ENCODE measurements at places on chromosomes 11 and 22.

GRCh38 chr11:66708701-66709100 lies 20.3 kb downstream of the SPTBN2 start:
- DNase-seq, result no peak

- no peak for DNase-seq
Measured at GRCh38 chr11:77413850-77414460, 59.9 kb downstream of the PAK1 start.

DNA sequence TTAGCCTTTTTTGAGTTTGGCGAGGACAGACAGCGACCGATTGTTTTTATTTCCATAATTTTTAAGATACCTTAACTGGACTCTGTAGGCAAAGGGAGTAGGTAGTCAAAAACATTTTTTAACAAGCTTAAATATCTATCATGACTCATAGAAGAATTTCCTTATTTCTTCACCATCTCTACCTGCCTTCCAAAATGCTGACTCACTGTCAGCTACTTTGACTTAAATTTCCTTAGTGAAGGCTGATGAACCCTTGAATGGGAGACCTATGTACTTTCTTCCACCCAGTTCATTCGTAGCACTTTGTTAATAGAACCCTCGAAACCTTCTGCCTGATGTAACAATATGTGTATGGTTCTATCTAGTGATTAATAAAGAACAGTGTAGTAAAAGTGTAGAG lies 1.1 kb upstream of the MTMR2 start:
- DNase-seq, result no peak

DNA sequence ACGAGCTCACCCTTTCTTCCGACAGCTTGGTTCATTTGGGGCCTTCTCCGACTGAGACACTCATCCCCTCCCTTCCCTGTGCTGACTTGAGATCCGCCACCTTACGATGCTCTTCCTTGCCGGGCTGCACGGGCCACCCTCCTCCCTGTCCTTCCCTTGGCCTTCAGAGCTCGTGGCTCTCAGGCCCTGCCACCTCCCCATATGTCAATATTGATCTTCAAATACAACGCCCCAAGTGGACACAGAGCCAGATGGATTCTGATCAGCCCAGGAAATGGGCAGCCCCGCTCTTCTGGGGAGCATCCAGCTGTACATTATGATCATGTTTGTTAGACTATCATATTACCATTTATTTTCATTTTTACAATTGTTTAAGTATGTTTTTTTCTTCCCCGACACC lies 812.8 kb downstream of the TBC1D22A start:
- no peak for DNase-seq

DNA sequence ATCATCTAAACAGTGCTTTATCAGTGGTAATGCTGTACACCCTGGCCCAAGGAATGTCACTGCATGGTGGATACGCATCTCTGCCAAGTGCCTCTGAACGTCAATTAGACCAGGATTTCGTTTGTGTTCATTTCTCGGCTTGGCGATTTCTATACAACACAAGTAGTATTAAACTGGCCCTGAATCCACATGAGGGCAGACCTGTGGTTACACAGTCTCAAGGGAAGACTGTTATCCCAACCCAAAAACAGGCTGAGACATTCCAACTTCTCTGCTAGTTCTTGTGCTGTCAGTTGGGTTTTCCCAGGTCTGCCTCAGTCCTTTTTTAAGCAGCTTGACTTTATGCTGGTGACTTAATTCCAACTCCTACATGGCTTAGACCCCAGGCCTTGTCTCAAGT lies 58.1 kb downstream of the HIRA start:
- no peak for DNase-seq

- DNase-seq, result no peak
Measured at GRCh38 chr11:109512249-109512648, 90.3 kb downstream of the C11orf87 start.

DNA sequence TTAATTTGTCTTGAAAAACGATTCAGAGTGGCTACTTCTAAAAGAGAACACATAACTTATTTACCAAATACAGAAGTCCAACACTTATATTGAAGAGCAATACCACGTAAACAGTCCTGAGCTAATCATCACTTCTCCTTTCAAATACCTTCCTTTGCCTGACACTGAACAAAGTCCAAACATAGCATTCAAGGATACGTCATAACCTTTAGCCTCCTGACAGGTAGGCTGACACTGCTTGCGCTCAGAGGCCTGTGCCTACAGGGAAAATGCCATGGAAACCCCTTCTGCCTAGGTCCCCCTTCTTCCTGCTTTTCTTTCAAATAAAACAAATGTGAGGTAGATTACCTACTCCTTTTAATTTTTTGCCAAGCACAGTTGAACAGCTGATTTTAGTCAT lies 510.0 kb downstream of the INSC start:
- DNase-seq, result no peak

- DNase-seq, result no peak
Measured at GRCh38 chr22:50140615-50141014, 29.9 kb upstream of the PANX2 start.

DNA sequence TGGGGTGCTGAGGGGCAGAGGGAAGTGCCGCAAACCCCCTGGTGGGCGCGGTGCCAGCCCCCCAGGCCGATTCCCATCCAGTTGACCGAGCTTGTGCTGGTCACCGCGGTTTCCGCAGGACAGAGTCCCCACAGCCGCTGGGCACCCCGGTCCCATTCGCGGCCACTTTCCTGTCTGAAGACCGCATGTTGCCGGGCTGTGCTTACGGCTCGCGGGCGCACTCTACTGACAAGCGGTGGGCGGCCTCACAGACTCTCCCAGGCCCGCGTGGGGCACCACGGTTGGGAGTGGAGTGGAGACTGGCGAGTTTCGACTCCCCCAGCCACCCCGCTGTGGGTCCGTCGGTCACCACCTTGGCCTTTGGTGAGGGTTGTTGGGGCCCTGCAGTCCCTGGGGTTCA lies 648 bp upstream of the H19 start:
- no peak for DNase-seq

GRCh38 chr11:16911186-16911585 lies 103.0 kb downstream of the PLEKHA7 start:
- DNase-seq, result no peak

GRCh38 chr22:28857288-28857687 lies 26.1 kb upstream of the ZNRF3 start:
- no peak for DNase-seq

DNA sequence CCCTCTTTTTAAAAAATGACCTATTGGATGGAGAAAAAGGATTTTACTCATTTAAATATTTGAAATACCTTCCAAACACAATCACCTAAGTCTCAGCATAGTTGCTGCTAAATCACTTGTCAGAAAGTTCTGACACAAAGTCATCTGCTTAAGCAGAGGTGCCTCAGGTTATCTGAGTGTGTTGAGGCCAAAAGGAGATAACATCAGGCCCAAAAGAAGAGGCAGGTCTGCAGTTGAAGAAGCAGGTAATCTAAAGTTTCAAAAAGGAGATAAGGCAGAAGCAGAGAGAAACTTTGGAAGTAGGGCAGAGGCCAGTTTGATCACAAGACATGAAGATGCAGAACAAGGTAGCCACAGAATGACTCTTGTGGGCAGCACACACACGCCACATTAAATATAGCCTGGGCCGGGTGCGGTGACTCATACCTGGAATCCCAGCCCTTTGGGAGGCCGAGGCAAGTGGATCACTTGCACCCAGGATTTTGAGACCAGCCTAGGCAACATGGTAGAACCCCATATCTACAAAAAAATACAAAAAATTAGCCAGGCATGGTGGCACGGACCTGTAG lies 175.7 kb upstream of the API5 start:
- DNase-seq, result no peak

- no peak for DNase-seq
Measured at GRCh38 chr22:47059701-47060161, 297.3 kb downstream of the TBC1D22A start.

DNA sequence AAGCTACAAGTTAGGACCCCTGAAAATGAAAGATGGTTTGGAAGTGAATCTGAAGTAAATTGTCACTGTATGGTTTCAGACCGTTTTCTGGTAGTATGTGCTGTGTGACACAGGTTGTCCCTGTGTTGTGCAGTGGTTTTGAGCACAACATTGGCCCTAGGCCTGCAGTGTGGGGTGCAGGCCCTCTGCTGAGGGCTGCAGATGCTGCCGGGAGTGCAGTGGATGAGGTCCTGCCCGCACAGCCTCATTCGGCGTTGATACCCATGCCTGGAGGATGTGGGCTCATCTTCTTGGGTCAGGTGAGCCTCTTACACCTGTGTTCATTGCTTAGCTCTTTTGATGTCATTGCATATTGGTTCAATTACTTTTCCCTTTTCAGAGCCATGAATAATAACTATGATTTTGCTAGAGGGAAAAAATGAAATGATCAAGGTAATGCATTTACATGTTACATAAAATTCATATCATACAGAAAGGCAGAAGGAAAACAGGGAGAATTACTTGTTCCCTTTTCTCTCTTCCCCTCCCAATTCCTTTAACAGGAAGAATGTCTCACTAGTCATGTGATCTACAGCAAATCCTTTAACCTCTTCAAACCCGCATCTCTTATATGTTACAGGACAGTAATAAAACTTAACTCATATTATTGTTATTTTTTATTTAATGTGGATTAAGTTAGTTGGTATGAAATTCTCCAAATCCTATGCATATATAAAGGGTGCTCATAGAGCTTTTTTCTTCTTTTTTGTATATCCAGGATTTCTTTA lies 48.7 kb downstream of the PTPRJ start:
- DNase-seq, result no peak

DNA sequence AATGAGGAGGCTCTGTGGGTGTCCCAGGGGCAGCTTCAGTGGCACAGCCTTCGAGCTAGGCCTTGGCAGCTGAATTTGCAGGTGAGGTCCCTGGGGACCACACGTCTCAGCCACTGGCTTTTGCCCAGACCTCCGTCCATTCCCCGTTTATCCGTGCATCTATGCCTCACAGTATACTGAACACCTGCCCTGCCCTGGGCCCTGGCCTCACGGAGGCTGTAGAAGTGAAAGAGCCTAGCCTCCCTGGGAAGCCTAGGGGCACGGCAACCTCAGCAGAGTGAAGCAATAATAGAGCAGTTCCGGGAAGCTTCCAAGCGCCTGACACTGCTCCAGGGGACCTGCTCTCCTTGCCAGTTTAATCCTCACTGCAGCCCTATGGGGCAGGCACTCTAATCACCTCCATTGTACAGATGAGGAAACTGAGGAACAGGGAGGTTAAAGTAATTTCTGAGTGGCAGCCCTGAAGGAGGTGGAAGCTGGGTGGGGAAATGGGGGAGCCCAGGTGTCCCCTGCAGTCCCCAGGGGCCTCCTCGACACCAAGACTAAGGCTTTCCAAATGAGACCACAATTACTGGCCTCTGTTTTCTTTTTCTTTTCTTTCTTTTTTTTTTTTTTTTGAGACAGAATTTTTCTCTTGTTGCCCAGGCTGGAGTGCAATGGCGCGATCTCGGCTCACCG lies 2.7 kb upstream of the NFAM1 start:
- no peak for DNase-seq

GRCh38 chr11:85269109-85269508 lies 358.0 kb downstream of the DLG2 start:
- DNase-seq, result no peak

DNA sequence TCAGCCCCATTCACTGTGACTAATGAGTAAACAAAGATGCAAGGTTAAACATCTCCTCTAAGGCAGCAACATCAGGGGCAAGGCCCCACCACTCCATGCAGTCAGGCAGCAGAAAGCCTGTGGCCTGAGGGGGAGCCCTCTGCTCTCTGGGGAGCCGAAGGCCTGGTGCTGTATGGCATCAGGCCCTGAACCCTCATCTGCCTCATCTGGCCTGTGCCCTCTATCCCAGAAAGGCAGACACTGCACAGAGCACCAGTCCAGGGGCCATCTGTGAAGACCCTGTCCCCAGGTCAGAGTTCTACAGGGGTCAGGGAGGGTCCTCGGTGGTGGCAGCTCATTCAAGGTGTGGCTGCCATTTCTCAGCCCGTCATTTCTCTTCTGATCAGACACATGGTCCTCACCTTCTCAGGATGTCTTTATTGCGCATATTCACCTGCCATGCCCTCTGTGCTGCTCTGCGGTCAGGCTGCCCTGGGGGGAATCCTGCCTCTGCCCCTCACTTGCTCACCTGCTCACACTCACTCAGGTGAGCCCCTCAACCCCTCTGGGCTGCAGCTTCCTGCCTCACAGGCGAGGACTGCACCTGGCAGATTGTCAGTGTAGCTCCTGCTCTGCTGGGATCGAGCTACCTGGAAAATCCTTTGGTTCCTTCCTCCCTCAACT lies 103.1 kb upstream of the PITPNB start:
- no peak for DNase-seq

GRCh38 chr11:90722552-90723190 lies 499.8 kb upstream of the CHORDC1 start:
- no peak for DNase-seq

Measured in activated T-helper 1 cell treated with anti-CD3 and anti-CD28 coated beads, Interleukin-2, amount 50 U/mL, for 16 hours (primary cell).